ENCODE measurements at places on chromosomes 4 and X.

GRCh38 chrX:101682723-101683122 is 23.1 kb upstream of the ARMCX2 start:
- DNase-seq = no peak

GRCh38 chrX:20132666-20133065 is 9.0 kb downstream of the EIF1AX start:
- no peak for DNase-seq

DNA sequence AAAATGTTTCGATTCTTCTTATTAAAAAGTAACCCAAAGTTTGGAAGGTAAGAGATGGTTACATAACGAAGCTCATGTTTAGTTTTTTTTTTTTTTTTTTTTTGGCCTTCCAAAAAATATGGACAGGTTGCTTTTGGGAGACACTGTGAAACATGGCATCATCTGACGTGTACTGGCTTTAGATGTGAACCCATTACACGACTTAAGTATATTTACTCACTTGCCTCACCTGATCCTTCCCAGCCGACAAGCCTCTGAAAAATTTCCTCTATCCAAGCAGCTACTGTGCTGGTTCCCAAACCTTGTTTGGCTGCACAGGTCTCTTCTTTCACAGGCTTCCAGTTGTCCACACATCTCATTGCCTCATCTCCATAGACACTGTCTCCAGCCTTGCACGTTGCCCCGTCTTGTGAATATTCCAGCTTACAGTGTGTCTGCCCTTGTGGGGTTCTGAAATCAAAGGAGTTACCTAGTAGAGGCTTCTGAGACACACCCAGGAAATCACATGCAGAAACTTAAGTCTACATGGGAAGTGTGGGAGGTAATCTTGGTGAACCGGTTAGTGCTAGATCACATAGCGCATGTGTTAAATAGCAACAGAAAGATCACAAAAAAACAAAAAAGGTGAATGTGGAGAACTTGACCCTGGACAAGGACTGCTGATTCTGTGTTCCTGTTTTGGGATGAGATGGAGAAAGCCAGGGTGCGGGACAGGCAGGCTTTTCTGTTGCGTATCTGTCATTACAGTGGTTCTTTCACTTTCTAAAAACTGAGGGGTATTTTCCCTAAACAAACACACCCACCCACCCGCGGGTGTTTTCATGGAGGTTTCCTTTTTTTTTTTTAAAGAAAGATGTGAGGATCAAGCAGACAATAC is 328.6 kb downstream of the ARHGAP10 start:
- DNase-seq = no peak

DNA sequence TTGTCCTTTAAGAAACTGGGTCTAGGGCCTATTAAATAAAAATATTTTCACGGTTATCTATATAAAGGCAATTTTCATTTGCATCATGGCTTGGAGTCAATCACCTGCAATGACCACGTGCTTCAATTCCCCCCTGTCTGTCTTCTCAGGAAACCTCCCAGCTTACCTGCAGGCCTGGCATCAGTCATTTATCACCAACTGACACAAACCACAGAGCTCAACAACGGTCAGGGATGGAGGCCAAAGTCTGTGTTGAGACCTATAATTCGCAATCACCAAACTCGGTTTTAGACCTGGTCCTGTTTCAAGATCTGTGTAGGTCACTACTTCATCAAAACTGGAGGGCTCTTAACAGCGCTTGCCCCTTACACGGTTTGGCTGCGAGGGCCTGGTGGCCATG is 1.9 kb downstream of the SLC9A7 start:
- no peak for DNase-seq

DNA sequence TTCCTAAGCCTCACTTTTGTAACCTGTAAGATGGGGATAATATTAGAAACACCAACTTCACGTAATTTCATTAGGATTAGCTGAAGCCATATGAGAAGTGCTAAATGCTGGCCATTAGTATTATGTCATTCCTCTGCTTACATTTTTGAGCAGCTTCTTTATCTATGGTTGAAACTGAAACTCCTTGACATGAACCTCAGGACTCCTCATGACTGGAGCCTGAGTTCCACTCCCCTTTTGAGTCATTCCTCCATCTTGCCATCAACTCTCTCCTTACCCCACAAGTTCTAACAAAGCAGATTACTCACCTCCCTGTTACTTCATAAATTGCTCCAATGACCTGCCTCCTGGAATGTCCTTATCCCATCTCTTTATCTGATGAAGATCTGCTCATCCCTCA is 123.2 kb upstream of the KCNIP4 start:
- no peak for DNase-seq

Data from Right ventricle myocardium inferior (tissue), 1 donor.